Hematopoietic multipotent progenitor cell (in vitro differentiated cells): ENCODE measurements at places on chromosomes 1 and 21. TPM values are rescaled to one million over a fixed set of nuclear protein-coding genes. Genes with fewer than 3 reads are reported as not detected.

OMA1 gene
- 17.5 TPM for total RNA-seq

RBM34 gene
- total RNA-seq, result 24.0 TPM

PER3 gene
- total RNA-seq, result 2.2 TPM

CELA2B gene
- total RNA-seq, result not detected

KCNE2 gene
- not detected for total RNA-seq

BACE2 gene
- 8.1 TPM for total RNA-seq

TRIM46 gene
- total RNA-seq, result 32.6 TPM

TCEANC2 gene
- 7.5 TPM for total RNA-seq

ECM1 gene
- total RNA-seq, result 1.1 TPM

TPR gene
- total RNA-seq, result 70.0 TPM

ITLN2 gene
- not detected for total RNA-seq

CR2 gene
- 0.54 TPM for total RNA-seq

SLC1A7 gene
- not detected for total RNA-seq

SLC25A34 gene
- total RNA-seq, result 1.3 TPM

ZNF436 gene
- 6.5 TPM for total RNA-seq

KCNK2 gene
- not detected for total RNA-seq

ARHGAP30 gene
- total RNA-seq, result 94.5 TPM

CLDN17 gene
- not detected for total RNA-seq

PPIH gene
- 18.0 TPM for total RNA-seq

RNF220 gene
- total RNA-seq, result 158 TPM

FCRLA gene
- 1.1 TPM for total RNA-seq

HJV gene
- total RNA-seq, result not detected

LDLRAD2 gene
- 9.4 TPM for total RNA-seq

S100A14 gene
- total RNA-seq, result not detected

KRTAP11-1 gene
- not detected for total RNA-seq

MMEL1 gene
- 8.1 TPM for total RNA-seq

HAPLN2 gene
- under 0.01 TPM for total RNA-seq

FOXD2 gene
- total RNA-seq, result 0.27 TPM

SCAMP3 gene
- 55.7 TPM for total RNA-seq

UBE2J2 gene
- 51.4 TPM for total RNA-seq

HSD3B2 gene
- total RNA-seq, result not detected

CRYBG2 gene
- total RNA-seq, result under 0.01 TPM

SPRR3 gene
- not detected for total RNA-seq

CHI3L2 gene
- total RNA-seq, result 0.54 TPM

EDARADD gene
- 8.3 TPM for total RNA-seq

TDRD10 gene
- 0.27 TPM for total RNA-seq

MYCL gene
- total RNA-seq, result 0.27 TPM

ATP5PB gene
- 176 TPM for total RNA-seq

TMPRSS2 gene
- not detected for total RNA-seq

TNFRSF25 gene
- total RNA-seq, result 7.3 TPM

CDA gene
- 0.27 TPM for total RNA-seq
